Cerebellar nuclear complex (tissue), 1 donor: ENCODE measurements at places on chromosomes 1 and 21.

DNA sequence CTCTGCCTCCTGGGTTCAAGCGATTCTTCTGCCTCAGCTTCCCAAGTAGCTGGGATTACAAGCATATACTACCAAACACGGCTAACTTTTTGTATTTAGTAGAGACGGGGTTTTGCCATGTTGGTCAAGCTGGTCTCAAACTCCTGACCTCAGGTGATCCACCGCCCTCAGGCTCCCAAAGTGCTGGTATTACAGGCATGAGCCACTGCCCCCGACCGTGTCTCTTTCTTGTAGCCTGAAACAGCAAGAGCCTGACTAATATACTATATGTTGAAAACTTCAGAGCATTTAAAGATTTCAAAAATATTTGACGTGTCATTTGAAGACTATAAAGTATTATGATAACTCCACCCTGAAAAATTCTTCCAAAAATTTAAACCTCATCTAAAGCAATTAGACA, 71.7 kb upstream of the ZNF648 start:
- DNase-seq: no peak

GRCh38 chr1:19811206-19811851, 3.8 kb downstream of the RNF186 start:
- no peak for DNase-seq

DNA sequence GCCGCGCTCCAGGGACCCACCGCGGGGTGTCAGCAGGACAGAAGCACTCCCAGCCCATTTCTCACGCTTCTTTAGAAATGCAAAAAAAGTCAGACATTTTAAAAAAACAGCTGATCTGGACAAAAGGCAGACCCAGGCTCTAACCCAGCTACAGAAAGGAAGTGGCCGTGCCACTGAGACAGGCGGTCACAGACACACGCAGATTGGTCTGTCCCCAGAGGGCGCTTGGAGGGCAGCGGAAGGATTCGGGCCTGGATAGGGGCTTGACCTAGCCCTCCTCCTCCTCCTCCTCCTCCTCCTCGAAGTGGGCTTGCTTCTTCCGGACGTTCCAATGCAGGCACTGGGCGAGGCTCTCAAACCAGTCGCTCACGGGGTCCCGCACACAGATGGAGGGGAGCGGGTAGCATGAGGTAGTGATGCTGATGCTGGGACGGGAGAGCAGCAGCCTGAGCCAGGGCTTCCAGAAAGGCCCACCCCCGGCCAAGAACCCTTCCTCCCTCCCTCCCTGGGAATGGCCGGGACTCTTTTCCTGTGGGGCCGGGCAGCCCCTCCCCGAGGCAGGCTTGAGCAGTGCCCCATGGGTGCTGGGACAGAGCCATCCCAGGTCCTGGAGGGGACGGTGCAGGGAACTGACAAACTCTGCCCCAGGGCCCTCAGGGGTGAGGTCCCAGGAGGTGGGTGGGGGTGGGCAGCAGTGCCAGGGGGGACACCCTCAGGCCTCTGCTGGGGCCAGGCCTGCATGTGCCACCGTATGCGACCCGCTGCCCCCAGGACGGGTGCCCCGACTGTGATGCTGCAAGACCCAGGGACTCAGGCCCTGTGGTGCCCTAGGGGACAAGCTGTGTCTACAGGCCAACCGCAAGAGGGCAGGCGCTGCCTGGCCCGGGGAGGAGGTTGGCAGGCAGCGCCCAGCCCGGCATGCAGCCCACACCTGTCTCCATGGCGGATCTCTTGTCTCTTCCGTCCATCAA, 25.3 kb downstream of the NADK start:
- no peak for DNase-seq

DNA sequence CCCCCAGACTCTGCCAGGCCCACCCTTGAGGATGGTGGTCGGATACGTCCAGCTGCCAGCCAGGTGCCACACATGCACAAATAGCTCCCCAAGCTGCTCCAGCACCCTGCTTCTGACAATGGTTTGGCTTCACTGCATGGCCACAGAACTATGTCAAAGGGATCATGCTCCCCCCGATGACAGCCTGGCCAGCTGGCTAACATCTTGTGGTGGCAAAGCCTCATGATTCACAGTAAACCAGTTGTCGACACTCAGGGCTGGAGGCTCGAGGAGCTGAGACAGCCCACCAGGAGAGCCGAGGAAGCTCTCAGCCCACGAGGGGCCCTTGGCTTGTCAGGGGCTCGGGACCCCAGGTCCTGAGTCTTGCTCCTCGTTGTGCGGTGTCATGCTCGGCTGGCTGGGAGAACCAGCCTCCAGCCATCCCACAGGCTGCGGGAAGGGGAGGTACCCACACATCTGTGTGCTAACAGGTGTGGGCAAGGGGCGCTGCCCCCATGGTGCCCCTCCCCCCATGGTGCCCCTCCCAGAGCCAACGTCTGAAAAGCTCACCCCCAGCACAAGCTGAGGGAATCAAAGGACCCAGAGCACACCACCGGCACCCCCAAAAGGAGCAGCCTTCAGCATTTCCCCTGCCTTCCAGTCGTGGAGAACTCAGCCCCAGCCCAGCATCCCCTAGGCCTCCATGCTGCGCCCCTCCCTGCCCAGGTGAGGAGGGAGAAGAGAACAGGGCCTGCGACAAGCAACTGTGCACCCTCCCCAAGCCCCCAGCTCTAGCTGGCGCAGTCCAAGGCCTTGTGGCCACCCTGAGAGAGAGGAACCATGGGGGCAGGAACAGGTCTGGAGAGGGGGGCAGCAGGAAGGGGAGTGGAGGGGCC, 41.2 kb downstream of the KIF21B start:
- no peak for DNase-seq

GRCh38 chr1:34286511-34286910, 109.8 kb downstream of the C1orf94 start:
- DNase-seq: no peak

- DNase-seq: peak; percentile 60
Measured at GRCh38 chr1:213989002-213989855, 1.5 kb downstream of the PROX1 start.

DNA sequence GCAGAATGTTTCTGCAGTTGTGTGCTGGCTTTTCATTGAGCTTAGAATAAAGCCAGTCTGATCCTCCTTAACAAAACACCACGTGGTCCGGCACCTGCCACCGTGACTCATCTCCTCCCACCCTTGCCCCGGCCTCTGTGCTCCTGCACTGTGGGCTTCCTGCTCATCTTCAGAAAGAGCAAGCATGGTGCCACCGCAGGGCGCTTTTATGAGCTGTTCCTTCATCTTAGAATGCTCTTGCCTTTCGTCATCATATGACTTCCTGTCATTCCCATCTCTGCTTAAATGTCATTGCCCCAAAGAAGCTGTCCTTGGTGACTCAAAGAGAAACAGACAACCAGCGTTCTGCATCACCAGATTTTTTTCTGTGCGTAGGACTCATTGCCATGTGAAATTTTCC, 117.8 kb downstream of the HHAT start:
- no peak for DNase-seq

DNA sequence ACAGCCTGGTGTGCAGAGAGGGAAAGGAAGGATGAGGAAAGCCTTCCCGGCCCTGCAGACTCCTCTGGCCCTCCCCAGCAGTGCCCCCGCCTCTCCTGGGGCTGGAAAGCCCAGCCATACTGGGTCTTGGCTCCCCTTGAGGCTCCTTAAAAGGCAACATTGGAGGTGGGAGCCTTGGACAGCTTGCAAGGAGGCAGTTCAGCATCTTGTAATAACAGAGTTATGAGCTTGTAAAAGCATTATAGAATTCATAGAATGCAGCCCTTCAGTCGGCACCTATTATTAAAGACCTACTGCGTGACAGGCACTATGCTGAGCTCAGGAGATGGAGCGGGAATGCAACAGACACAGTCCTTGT, 4.2 kb downstream of the TINAGL1 start:
- DNase-seq: no peak

DNA sequence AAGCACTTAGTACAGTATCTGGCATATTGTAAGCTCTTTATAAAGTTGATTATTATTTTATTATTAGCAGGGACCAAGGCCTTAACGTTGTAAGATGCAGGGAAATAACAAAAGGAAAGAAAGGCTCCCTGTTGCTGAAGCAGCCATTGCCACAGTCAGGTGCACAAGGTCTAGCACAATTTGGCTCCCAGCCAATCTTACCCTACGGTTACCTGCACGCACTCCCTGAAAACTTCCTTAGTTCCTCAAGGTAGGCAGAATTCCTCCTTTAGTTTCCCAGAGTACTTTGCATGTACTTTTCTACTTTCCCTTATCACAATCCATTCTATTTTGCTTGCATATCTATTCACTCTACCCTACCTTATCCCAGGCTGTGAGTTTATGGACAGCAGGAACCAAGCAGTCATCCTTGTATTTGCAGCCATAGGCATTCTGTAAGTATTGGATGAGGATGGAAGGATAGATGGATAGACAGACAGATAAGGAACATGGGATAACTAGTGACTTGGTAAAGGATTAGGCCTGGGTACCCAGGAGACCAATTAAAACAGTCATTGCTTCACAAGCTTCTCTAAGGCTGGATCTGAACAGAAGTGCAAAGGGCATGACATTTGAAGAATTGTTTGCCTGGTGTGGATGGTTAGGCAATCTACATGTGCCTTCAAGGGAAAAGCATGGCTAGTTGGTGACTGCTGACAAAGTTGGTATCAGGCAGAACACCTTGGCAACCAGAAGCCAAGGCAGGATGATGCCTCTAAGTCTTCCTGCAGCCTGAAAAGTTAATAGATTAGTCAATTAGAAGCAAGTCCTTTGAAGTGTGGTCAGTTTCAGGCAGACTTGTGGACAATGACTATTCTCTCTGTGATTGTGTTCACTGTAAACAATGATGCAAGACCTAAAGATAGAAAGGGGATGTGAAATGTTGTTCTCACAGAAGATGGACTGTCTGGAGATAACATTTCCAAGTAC, 20.8 kb upstream of the JAK1 start:
- DNase-seq: no peak

DNA sequence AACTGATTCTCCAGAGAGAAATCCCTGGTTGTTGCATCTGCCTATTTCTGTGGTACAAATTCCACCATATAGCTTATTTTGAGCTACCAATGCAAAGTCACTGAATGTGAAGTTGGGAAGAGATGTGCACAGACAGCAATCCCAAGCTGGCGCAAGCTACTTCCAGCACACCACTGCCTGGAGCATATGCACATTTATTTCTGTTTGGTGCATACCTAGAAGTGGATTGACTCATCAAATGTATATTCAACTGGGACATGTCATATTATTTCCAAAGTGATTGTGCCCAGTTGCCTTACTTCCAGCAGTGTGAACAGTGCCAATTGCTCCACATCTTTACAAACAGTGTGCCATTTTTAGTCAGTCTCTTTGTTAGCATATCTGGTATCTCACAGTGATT, 58.2 kb upstream of the PLD5 start:
- DNase-seq: no peak

GRCh38 chr1:6260961-6261614, at the start of gene GPR153:
GPR153 (minus strand) TSS chr1:6261098; CDS start chr1:6254905, 6,193 bp downstream.
- DNase-seq: no peak

- DNase-seq: no peak
Measured at GRCh38 chr21:45550522-45551210, 8.4 kb upstream of the SLC19A1 start.

GRCh38 chr1:153800516-153800915, 25.3 kb downstream of the SLC27A3 start:
- DNase-seq: no peak

GRCh38 chr1:92201973-92202372, 15.7 kb upstream of the C1orf146 start:
- DNase-seq: no peak

GRCh38 chr1:110133436-110133835, 16.9 kb upstream of the SLC6A17 start:
- DNase-seq: no peak

DNA sequence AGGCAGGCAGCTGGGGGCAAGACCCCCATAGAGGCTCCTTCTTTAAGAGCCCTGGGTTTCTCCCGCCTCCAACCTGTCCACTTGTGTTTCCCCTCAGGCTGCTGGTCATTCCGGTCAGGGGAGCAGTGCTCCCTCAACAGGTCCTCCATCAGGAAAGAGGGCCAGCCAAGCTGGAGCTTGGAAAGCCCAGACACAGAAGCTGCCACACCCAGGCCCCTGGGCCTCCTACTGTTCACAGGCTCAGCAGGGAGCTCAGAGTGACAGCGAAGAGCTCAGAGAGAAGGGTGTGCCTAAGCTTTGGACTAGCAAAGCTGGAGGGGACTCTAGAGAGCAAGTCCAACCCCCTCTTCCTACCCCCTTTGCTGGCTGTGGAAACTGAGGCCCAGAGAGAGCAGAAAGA, 10.3 kb upstream of the CDCP2 start:
- no peak for DNase-seq

GRCh38 chr1:208007938-208008342, 97.0 kb upstream of the CD34 start:
- no peak for DNase-seq

- no peak for DNase-seq
Measured at GRCh38 chr1:78304341-78304740, 186.4 kb upstream of the PTGFR start.

DNA sequence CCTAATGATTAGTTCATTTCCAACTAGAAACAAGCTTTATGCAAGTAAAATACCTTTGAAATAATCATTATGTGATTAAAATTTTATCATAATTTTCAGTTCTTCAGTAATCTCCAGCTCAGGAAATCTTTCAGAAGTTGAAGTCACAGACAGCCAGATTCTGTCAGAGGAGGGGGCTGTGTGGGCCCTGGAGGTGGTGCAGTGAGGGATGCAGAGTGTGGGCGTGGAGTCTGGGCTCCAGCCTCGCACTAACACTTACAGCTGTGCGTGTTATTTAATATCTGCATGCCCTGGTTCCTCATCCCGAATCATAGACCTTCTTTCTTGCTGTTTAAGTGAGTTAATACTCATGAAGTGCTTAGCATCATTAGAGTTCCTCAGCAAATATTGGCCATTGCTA, 23.9 kb downstream of the WDR64 start:
- no peak for DNase-seq

DNA sequence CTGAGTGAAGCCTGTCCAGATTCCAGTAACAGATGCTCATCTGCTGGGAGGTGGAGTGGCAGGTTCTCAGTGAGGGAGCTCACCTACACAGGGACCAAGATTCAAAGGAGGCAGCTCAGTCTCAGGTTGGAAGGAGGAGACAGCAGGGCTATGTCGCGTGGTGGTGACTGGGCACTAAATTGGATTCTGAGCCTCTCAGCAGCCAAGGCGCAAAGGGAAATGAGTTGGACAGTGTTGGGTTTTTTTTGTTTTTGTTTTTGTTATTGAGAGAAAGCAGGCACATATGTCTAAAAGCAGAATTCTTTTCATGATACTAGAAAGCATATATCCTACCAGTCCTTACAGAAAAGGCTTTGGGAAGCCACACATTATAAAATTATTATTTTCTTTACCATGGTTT, 26.2 kb downstream of the UMODL1 start:
- no peak for DNase-seq

DNA sequence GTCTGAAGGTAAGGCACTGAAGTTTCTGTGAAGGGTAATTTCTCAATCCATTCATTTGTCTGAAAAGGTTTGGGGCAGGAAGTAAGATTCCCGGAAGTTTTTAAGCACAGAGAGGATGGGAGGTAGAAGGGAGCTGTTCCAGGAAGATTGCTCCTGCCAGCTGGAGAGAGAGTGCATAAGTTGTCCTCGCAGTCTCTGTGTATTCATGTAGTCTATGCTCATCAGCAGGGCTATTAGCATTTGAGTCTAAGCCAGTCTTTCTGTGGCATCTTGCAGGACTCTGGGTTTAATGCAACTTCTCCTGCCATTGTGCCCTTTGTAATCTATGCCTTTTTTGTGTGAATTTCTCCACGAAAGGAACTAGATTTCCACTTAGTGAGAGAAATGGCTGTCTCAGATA, 140.8 kb upstream of the FGGY start:
- DNase-seq: no peak

GRCh38 chr1:169307176-169307575, 60.4 kb downstream of the NME7 start:
- no peak for DNase-seq

- DNase-seq: no peak
Measured at GRCh38 chr1:180251526-180252305, 21.7 kb downstream of the LHX4 start.

GRCh38 chr1:227911376-227911775, 36.4 kb downstream of the WNT9A start:
- DNase-seq: no peak
